ENCODE measurements at places on chromosomes 4 and X.
A peak's percentile ranks its signal among the peaks of the same experiment; 100 is the strongest.

DNA sequence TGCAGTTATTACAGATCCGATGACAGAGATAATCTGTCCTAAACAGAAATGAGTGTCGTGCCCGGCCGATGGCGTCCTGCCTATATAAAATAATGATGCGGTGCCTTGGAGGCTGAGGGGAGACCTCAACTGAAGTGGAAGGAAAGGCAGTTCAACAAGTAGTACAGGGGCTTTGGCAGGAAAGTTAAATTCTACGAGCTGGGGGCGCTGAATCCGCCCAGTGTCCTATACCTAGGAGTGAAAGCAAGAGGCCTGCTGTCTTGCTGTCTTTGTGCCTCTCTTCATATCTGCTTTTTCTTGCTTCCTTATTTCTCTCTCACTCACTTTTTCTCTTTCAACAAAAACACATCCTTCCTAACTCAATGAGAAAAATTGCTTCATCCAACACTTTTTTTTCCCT, 82.2 kb upstream of the PRPS2 start:
- DNase-seq: no peak

GRCh38 chr4:118849867-118850487, 14.1 kb upstream of the SEC24D start:
- DNase-seq: no peak

DNA sequence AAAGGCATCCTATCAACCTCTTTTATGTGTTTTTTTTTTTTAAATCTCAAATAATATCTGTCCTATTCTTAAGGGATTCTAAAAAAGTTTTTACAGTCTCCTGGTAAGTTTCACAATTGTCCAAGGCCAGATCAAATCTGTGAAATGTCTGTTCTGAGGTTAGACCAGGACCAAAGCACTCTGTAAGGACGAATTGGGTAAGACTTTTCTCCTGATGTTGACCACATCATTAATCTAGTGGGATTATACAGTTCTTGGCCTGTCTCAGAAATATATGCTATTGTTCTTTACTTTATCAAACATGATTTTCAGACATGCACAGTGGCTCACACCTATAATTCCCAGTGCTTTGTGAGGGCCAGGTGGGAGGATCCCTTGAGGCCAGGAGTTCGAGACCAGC, 45.8 kb upstream of the TMEM131L start:
- no peak for DNase-seq

DNA sequence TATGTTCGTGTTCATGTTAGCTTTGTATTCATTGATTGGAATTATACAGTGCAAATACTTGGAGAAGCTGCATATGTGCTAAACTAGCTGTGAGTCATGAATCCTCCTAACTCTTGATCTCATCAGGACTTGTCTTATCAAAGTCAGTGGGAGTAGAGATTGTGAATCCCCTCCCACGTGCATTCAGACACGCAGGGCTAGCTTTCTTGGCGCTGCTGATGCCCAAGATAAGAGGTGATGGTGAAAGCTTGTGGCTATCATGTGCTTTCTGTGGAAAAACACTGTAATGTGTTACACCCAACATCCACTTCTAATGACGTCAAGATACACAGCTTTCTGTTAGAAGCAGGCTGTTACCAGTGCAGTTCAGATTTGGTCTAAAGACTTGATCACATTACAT, 348.7 kb upstream of the HAND2 start:
- no peak for DNase-seq

DNA sequence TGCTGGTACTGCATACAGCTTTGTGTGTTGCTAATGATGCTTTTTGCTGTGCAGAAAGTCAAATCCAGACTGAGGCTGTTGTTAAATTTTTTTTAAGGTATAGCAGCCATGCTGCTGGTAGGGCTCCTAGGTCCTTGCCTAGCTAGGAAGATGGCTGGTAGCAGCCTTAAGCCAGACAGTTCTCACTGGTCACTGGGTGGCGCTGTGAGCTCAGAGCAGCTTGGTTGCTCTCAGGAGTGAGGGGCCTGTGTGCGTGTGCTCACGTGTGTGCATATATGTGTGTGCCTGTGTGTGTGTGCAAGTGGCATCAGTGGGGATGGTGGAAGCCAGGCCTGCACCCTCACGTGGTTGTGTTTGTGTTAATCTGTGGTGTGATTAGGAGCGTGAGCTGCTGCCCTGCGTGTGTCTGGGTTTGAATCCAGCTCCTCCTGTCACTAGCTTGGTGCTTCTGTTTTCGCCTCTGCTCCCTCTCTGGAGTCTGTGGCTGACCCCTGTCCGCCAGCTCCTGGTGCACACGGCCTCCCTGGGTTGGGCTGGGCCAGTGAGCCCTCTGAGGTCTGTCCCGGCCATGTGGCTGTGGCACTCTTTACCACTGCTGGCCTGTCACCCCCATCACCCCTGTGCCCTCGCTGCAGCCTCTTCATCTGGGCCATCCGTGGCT, 46.1 kb downstream of the SORCS2 start:
- DNase-seq: no peak

DNA sequence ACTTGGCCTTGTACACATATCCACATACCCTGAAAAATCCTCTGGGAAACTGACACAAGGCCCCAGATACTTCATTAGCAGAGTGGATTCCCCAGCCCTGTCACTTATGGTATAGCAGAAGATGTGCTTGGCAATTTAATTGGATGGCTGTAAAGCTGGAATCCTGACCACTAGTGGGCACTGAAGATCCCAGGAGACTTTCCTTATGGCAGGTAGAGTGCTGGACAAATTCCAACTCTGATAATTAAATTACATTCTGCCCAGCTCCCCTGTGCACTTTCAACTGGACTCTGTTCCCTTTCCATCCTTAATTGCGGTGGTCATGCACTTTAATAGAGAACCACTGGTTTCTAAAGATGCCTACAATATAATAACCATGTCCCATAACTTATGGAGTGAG, 119.8 kb downstream of the DCK start:
- no peak for DNase-seq

DNA sequence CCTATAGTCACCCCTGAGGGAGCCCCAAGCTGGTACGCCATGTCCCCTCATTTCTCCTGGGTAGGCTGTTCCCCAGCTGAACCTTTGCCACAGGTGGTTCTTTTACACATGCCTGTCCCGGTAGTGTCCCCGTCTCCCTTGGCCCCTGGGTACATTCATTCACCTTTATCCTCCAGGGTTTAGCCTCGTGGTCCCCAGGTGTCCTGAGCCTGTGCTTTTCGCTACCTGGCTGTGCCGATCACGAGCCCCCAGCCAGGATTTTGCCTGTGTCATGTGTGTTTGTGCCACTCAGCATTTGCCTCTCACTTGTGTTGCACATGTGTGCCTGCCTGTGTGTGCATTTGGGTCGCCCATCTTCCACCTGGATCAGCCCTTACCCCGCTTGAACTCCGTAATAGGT, 57.6 kb downstream of the GPR143 start:
- DNase-seq: no peak

- DNase-seq: no peak
Observed at GRCh38 chr4:160498211-160498610, 1395.3 kb downstream of the RAPGEF2 start.

GRCh38 chrX:134460005-134460861, at the start of gene HPRT1:
Gene HPRT1 (plus strand): TSS chrX:134460165. CDS start chrX:134460312, 147 bp downstream.
- DNase-seq: no peak

GRCh38 chrX:71256856-71257255, 2.9 kb upstream of the ZMYM3 start:
- DNase-seq: no peak

DNA sequence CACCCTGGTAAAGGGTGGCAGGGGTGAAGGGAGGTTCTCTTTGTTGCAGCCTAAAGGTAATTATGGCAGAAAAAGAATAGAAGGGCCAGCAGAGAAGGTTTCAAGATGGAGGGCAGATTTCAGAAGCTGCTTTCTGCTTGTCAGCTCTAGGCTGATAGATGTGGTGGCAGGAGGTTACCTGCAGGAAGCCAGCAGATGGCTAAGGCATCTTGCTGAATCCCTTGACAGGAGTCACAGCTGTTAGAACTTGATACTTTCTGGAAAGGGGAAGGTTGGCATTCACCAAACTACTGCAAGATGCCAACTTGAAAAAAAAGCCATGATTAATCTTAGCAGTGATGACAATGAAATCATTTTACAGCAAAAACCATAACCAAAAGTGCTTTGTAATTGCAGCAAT, 69.5 kb upstream of the CBLL2 start:
- peak; percentile 67 for DNase-seq

DNA sequence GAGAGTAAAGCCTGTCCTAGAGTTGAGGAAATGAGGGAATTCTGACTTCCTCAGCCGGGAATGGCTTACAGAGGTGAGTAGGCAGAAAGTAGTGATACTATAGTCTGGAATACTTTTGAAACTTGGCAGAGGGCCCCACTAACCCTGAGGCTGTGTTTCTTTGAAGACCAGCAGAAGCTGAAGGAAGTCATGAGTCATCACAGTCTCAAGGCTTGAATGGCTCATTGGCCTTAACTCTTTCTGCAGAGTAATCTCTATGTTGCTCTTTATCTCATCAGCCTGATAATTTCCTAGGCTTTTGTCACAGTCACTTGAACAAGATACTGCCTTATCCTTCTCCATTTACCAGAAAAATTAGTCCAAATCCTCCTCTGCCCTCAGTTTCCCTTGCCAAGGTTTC, 80.8 kb downstream of the ANKRD50 start:
- DNase-seq: no peak

- no peak for DNase-seq
Observed at GRCh38 chrX:149950681-149951080, 12.4 kb upstream of the EOLA2 start.

DNA sequence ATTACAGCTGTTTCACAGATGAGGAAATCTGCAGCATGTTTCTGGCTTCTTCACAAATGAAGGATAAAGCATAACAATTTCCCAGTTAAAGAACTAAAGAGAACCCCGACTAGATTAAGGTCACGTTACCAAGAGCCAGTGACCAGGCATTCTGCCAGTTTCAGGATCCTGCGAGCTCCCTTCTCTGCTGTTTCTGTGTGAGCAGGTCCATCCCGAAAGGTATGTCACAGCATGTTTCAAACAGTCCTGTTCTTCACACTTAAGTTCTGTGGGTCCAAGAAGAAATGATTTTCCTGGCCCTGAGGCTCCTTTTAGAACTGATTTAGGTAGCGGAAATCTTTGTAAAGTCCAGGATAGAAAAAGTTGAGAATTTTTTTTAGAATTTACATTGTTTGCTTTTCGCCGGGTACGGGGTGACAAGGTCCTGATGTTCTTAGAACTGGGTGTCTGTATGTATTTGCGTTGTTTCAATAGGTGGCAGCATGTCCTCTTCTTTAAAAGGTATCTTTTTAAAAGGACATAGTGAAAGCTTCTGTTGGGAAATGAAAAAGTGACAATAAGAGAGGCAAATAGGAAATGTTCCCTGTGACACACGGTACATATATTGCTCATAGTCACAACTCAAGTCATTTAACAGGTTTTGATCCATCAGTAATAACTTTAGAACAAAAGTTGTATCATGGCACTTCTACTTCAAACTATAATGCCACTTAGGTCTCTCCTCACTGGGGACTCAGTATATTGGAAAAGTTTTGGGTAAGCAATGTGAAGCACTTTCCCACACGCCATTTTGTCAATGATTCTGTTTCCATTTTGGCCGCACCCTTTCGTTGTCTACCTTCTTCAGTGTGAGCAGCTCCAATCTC, 18.4 kb downstream of the IL21 start:
- no peak for DNase-seq

- DNase-seq: no peak
Observed at GRCh38 chr4:59825104-59825503, 1375.0 kb upstream of the ADGRL3 start.

GRCh38 chrX:103864886-103865534, 33.0 kb upstream of the RAB9B start:
- DNase-seq: no peak

GRCh38 chr4:113276464-113277170, 227.2 kb downstream of the ANK2 start:
- DNase-seq: no peak

DNA sequence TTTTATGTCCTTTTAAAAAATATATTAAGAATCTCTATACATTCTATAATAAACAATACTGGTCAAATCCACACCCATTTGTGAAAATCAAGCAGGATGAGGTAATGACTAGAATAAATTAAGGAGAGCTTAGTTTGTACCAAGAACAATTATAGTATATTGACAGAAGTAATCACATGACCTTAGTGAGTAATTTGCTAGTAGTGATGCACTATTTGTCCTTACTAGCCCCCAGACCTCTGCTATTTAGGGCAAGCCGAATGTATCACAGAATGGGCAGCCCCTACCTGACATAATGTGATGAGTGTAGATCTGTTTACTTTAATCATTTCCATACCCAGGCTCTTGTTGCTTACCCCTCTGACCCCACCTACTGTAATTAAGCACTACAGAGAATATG, 15.8 kb downstream of the ATP1B4 start:
- DNase-seq: no peak

GRCh38 chr4:111985426-111985825, 159.8 kb upstream of the FAM241A start:
- DNase-seq: no peak

GRCh38 chr4:88729146-88729760, 31.6 kb upstream of the NAP1L5 start:
- DNase-seq: no peak

GRCh38 chr4:93182722-93183121, 645.8 kb upstream of the ATOH1 start:
- no peak for DNase-seq
